ENCODE measurements at places on chromosomes 12 and 14.

- DNase-seq = no peak
Observed at GRCh38 chr12:53830631-53831030, 78.9 kb upstream of the CISTR start.

- DNase-seq = no peak
Observed at GRCh38 chr14:73764406-73765280, 50.5 kb upstream of the PNMA1 start.

DNA sequence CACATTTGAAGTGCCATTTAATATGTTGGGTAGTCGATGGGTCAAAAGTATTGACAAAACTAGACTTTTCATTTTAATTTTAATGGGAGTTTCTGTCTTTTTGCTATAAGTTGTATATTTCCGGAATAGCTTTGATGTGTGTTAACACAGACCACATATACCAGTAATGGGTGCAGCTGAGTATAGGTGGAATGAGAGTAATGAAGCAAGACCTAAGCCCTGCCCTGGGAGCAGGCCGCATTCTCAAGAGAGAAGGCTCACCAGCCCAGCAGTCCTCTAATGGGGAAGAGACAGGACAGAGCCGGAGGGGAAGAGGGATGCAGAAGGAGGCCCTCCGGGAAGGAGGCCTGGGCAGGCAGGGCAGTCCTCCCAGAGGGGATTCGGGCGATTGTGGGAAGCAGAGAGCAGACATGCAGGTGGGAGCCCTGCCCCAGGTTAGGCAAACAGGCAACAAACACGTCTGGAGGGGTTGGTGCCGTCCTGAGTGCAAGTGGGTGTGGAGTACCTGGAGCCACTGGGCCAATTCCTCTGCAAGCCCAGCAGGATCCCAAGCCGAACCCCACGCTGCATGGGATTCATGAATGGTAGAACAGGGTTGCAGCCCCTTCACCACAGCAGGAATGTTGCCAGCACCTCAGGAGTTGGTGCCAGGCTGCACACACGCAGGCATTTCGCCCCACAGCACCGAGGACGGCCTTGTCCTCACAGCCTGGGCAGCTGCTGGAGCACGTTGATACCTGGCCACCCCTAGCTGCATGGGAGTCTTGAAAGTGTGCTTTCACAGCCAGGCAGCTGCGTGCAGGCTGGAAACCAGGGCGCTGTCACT is 7.8 kb downstream of the CKB start:
- DNase-seq = no peak

DNA sequence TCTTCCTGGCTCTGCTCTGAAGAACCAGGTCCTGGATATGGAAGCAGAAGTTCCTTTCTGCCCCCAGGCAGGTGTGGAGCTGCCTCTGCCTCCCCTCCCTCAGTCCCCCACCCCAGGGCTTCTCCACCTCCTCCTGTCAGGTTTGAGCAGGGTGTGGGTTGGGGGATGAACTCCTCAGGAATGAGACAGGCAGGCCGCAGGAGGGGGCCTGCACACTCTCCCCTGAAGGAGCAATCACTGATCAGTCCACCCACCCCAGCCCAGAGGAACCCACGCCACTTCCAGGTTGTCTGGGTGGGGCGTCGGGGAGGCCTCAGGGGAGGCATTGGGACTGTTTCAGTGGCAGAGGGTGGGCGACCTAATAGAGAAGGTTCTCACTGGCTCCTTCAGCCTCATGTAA is 26.6 kb downstream of the FAIM2 start:
- no peak for DNase-seq

- no peak for DNase-seq
Observed at GRCh38 chr14:75747899-75748298, 86.9 kb downstream of the TTLL5 start.

DNA sequence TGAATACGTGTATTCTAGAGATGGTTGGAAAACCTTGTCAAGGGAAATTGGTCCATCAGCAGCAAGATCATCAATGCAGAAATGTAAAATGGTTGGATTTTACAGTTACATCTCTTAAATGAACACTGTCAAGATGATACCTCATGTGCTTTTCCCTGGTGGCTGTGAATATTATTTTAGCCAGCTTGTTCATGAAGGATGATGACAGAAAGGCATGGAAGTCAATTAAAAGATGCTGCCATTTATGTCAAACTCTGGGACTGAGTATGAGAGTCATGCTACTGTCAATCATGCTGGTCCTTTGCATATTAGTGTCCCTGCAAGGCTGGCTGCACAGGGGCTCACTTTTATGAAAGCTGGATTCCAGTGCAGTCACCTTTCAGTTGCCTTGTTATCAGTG is 10.3 kb upstream of the RERG start:
- DNase-seq = no peak

GRCh38 chr12:81212996-81213696 is 135.3 kb downstream of the ACSS3 start:
- DNase-seq = no peak

GRCh38 chr12:26195250-26195640 is at the start of gene SSPN:
Gene SSPN (plus strand): TSS chr12:26195573. CDS start chr12:26195673, 100 bp downstream.
- no peak for DNase-seq

GRCh38 chr14:69320581-69321365 is 60.8 kb downstream of the GALNT16 start:
- DNase-seq = no peak

GRCh38 chr12:101866615-101867373 is 10.6 kb upstream of the DRAM1 start:
- no peak for DNase-seq

GRCh38 chr12:94534774-94535509 is 75.3 kb upstream of the CEP83 start:
- no peak for DNase-seq

- DNase-seq = no peak
Observed at GRCh38 chr14:80653956-80654355, 287.6 kb downstream of the CEP128 start.

DNA sequence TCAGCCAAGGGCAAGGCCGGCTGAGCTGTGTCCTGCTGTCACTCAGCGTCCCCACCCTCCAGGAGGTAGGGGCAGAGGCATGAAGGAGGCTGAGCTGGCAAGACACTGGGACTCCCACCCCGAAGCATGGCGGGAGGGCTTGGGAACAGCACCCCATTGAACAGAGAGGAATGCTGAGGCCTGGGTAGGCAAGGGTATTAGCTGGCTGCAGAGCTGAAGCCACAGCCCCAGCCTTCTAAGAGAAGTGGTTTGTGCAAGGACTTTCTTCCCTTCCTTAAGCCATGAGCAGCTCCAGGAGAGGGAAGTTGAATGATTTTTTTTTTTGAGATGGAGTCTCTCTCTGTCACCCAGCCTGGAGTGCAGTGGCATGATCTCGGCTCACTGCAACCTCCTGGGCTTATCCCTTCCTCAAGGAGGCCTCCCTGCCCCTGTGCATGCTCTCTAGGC is 6.6 kb upstream of the CFAP73 start:
- no peak for DNase-seq

- DNase-seq = no peak
Observed at GRCh38 chr12:34286934-34287333, 264.6 kb downstream of the ALG10 start.

- no peak for DNase-seq
Observed at GRCh38 chr14:101058571-101058970, 155.0 kb upstream of the RTL1 start.

- DNase-seq = no peak
Observed at GRCh38 chr12:26810330-26810729, 22.7 kb downstream of the ITPR2 start.

GRCh38 chr12:104656383-104656782 is 199.6 kb downstream of the CHST11 start:
- no peak for DNase-seq

Data from NAMALWA (cell line).